Esophagus squamous epithelium (tissue), 5 donors: ENCODE measurements at places on chromosomes 6 and 20. TPM values are rescaled to one million over a fixed set of nuclear protein-coding genes. Genes with fewer than 3 reads are reported as not detected.

DNA sequence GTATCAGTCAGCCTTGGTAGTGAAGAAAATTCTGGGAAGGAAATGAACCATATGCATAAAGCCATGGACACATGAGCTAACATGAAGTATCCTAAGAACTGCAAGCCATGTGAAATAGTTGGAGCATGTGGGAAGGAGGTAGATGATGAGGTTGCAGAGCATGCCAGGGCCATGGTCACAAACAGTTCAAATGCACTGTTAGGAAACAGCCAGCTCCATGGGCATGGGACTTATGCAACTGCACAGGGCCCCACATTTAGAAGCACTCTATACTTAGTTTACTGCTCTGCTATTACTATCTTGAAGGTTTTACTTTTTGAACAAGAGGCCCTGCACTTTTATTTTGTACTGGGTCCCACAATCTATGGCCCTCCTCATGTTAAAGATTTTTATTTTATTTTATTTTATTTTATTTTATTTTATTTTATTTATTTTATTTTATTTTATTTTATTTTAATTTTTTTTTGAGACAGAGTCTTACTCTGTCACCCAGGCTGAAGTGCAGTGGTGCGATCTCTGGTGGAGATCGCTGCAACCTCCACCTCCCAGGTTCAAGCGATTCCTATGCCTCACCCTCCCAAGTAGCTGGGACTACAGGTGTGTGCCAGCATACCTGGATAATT lies 169.1 kb downstream of the IBTK start:
- H3K36me3 ChIP-seq = no peaks in the 10 kb centered on the region
- H3K27me3 ChIP-seq = no peaks in the 10 kb centered on the region
- no peak for DNase-seq
- no peak overlapping the region for H3K27ac ChIP-seq
- no peaks in the 10 kb centered on the region for H3K4me1 ChIP-seq

The GPX5 gene
- total RNA-seq = not detected

DNA sequence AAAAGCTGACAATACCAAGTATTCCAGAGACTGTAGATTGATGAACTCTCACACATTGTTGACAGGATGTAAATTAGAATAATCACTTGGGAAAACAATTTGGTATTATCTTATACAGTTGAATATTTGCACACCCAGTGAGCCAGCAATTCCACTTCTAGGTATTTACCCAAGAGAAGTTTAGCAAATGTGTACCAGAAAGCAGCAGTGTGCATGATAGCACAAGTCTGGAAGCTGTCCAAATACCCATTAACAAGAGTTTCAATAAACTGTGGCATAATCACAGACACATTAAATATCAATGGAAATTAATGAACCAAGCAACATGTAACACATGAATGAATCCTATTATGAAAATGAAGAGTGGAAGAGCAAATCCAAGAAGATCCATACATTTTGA lies 233.6 kb downstream of the TPBG start:
- no peak overlapping the region for H3K4me3 ChIP-seq
- H3K4me1 ChIP-seq = no peaks in the 10 kb centered on the region
- DNase-seq = no peak
- no peaks in the 10 kb centered on the region for H3K36me3 ChIP-seq
- H3K27me3 ChIP-seq = no peaks in the 10 kb centered on the region

GRCh38 chr20:35729283-35729807 lies 12.7 kb downstream of the RBM39 start:
- H3K4me1 ChIP-seq = peaks cover 20% of the 10 kb centered on the region
- peaks cover 100% of the 10 kb centered on the region for H3K36me3 ChIP-seq
- no peaks in the 10 kb centered on the region for H3K27me3 ChIP-seq

DNA sequence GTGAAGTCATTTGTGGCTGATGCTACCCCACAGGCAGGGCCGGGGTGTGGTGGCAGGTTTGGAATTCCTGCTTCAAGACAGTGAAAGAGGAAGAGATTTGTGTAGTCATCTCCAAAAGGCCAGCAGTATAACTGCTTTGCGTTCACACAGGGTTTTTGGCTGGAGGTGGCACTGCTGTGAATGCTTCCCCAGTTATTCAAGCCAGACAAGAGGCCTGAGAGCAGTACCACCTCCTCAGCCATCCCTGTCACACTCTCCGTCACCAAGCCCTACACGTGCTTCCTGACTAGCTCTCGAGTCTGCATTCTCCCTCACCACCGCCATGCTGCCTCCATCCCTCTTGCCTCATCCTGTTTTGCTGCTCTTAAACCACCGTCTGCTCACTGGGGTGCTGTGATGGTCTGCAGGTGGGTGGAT lies 23.9 kb downstream of the ARMC2 start:
- H3K4me3 ChIP-seq = no peak overlapping the region
- DNase-seq = no peak
- H3K27me3 ChIP-seq = no peaks in the 10 kb centered on the region
- H3K36me3 ChIP-seq = peaks cover 15% of the 10 kb centered on the region

- no peaks in the 10 kb centered on the region for H3K36me3 ChIP-seq
- H3K4me3 ChIP-seq = no peak overlapping the region
- H3K27ac ChIP-seq = no peak overlapping the region
These were observed 78.7 kb upstream of the LOC128125822 start for GRCh38 chr6:63493557-63493956.

The TNF gene
- total RNA-seq = 0.27 TPM

DNA sequence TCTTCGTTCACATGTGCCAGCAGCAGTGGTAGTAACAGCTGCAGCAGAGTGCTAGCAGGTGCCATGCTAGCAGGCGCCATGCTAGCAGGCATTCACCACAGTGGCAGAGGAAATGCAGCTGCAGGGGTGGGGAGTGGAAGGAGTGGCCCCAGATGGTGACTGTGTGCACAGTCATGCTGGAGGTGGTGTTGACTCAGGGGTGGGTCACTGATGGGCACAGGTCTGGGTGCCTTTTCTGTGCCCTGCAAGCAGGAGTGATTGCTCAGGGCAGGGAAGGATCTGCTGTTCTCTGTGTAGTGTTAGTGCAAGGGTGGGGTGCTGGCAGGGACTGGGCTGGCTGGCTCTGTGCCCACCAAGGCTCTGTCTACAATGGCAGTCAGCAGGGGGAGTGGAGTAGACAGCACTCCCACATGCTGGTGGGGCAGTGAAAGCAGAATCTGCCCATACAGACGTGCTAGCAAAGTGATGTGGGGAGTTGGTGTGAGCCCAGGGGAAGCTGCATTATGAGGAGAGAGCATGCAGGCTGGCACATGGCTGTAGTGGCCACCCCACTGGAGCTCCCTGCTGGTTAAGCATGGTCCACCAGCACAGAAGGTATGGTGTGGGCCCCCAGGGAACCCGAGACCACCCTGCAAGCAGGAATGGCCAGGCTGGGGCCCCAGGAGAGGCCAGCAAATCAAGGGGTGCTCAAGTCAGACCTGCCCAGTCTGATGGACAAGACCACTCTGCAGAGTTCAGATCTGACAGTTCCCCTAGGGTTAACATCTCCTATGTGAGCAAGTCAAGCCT lies 11.4 kb upstream of the TSPYL4 start:
- H3K4me3 ChIP-seq = no peak overlapping the region
- DNase-seq = no peak
- H3K27me3 ChIP-seq = no peaks in the 10 kb centered on the region
- no peaks in the 10 kb centered on the region for H3K4me1 ChIP-seq

DNA sequence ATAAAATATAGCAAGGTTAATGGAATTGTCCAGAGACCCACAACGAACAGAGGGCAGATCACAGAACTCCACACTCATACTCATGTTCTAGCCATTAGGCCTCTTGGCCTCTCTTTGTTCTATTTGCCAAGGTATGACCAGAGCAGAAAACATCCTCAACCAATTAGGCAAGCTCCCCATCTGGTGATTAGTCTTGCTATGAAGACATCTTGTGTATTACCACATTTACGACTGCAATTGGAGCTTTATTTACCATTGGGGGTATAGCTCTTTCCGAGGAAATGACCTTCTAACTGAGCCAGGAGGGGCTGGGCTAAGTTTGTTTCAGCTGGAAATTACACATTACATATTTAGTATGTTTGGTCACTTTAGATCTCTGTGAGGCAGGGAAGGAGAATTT lies 593.9 kb downstream of the CD109 start:
- no peak overlapping the region for H3K4me3 ChIP-seq
- no peak for DNase-seq
- no peaks in the 10 kb centered on the region for H3K36me3 ChIP-seq
- no peak overlapping the region for H3K27ac ChIP-seq
- no peaks in the 10 kb centered on the region for H3K4me1 ChIP-seq

The OPRM1 gene
- total RNA-seq = not detected

GRCh38 chr6:4693173-4693970 lies 82.8 kb upstream of the CDYL start:
- no peaks in the 10 kb centered on the region for H3K36me3 ChIP-seq
- DNase-seq = no peak
- peaks cover 4% of the 10 kb centered on the region for H3K4me1 ChIP-seq
- no peak overlapping the region for H3K4me3 ChIP-seq
- no peaks in the 10 kb centered on the region for H3K27me3 ChIP-seq

GRCh38 chr6:9131616-9132015 lies 696.3 kb upstream of the SLC35B3 start:
- H3K4me3 ChIP-seq = no peak overlapping the region
- no peak overlapping the region for H3K27ac ChIP-seq
- H3K36me3 ChIP-seq = no peaks in the 10 kb centered on the region
- no peaks in the 10 kb centered on the region for H3K27me3 ChIP-seq
- no peaks in the 10 kb centered on the region for H3K4me1 ChIP-seq
- no peak for DNase-seq

DNA sequence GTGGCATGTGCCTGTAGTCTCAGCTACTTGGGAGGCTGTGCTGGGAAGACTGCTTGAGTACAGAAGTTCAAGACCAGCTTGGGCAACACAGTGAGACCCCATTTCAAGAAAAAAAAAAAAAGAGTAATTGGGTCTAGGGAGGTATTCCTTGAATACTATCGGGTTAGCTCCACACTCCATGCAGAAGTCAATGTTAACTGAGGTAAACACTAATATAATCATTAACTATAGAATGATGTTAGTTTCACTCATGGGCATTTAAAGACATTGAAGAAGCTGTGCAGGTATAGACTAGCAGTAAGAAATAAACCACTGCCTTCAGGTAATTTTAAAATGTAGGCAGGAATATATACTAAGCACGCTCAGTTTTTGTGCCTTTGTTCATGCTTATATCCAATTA lies 32.6 kb downstream of the MDN1 start:
- H3K27ac ChIP-seq = no peak overlapping the region
- no peak for DNase-seq
- H3K4me3 ChIP-seq = no peak overlapping the region
- H3K27me3 ChIP-seq = no peaks in the 10 kb centered on the region
- peaks cover 100% of the 10 kb centered on the region for H3K36me3 ChIP-seq
- H3K4me1 ChIP-seq = no peaks in the 10 kb centered on the region

GRCh38 chr20:20425823-20426654 lies 58.1 kb downstream of the INSM1 start:
- no peaks in the 10 kb centered on the region for H3K27me3 ChIP-seq
- DNase-seq = no peak
- no peak overlapping the region for H3K27ac ChIP-seq
- H3K36me3 ChIP-seq = no peaks in the 10 kb centered on the region
- no peaks in the 10 kb centered on the region for H3K4me1 ChIP-seq

GRCh38 chr6:87982134-87982533 lies 65.5 kb upstream of the SPACA1 start:
- H3K27ac ChIP-seq = no peak overlapping the region
- H3K4me3 ChIP-seq = no peak overlapping the region
- H3K4me1 ChIP-seq = no peaks in the 10 kb centered on the region
- H3K27me3 ChIP-seq = no peaks in the 10 kb centered on the region
- no peaks in the 10 kb centered on the region for H3K36me3 ChIP-seq

The PHACTR1 gene
- 1.5 TPM for total RNA-seq

- no peaks in the 10 kb centered on the region for H3K4me1 ChIP-seq
- H3K27ac ChIP-seq = no peak overlapping the region
- no peaks in the 10 kb centered on the region for H3K27me3 ChIP-seq
- DNase-seq = no peak
- no peak overlapping the region for H3K4me3 ChIP-seq
- H3K36me3 ChIP-seq = no peaks in the 10 kb centered on the region
These were observed 268.0 kb upstream of the JARID2 start for GRCh38 chr6:14977747-14978382.

The FAM162B gene
- total RNA-seq = 6.5 TPM

DNA sequence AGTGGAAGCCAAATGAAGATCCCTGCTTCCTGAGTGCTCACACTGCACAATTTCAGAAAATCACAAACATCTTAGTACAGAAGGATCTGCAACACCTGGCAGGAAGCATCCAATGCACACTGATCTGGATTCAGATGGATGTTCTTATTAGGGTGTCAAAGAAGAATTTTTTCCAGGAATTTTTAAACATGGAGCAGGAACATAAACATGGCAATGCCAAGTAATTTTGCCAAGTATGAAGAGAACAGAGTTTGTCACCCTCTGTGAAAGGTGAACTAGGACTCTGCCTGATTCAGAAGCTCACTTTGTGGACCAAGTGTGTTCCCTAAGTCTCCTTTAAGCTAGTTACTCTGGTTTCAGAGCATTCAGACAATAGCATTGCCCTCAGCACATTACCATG lies 208.5 kb downstream of the EPHA7 start:
- H3K27ac ChIP-seq = no peak overlapping the region
- H3K4me1 ChIP-seq = no peaks in the 10 kb centered on the region
- no peaks in the 10 kb centered on the region for H3K36me3 ChIP-seq

The RAE1 gene
- 25.9 TPM for total RNA-seq

DNA sequence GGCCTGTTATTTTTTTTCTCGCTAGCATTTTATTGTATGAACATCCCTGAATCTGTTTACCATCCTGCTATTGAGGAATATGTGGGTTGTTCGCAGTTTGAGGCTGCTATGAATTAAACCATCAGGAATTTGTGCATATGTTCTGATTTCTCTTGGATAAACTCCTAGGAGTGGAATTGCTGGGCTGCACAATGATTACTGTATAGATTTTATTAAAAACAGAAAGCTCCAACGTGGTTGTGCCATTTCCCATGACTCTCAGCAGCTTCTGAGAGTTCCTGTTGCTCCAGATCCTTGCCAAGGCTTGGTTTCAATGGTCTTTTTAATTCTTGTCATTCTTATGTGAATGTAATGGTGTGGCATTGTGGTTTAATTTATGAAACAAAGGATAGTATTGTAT lies 75.1 kb downstream of the EDN3 start:
- H3K27ac ChIP-seq = no peak overlapping the region
- no peak for DNase-seq
- peaks cover 21% of the 10 kb centered on the region for H3K27me3 ChIP-seq
- H3K36me3 ChIP-seq = no peaks in the 10 kb centered on the region
- peaks cover 7% of the 10 kb centered on the region for H3K4me1 ChIP-seq
- no peak overlapping the region for H3K4me3 ChIP-seq

DNA sequence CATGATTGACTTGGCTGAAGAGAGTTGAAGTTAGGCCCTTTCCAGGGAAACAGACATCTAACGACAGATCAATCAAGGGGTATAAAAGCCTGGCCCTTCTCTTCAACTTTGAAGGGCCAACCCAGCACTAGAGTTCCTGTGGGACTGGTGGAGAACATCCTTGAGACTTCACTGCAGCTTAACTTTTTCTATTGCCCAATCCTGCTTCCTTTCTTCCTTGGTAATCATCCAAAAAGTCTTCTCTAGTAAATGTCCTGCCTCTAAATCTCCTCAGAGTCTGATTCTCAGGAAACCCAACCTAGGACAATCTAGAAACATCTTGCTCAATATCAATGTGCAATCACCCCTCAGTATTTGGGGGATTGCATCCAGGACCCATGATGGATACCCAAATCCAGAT lies 1.9 kb downstream of the MKKS start:
- no peaks in the 10 kb centered on the region for H3K36me3 ChIP-seq
- peaks cover 31% of the 10 kb centered on the region for H3K4me1 ChIP-seq
- H3K27me3 ChIP-seq = no peaks in the 10 kb centered on the region
- no peak for DNase-seq
- H3K4me3 ChIP-seq = no peak overlapping the region
- H3K27ac ChIP-seq = no peak overlapping the region
